ENCODE measurements at places on chromosomes 4 and X.

DNA sequence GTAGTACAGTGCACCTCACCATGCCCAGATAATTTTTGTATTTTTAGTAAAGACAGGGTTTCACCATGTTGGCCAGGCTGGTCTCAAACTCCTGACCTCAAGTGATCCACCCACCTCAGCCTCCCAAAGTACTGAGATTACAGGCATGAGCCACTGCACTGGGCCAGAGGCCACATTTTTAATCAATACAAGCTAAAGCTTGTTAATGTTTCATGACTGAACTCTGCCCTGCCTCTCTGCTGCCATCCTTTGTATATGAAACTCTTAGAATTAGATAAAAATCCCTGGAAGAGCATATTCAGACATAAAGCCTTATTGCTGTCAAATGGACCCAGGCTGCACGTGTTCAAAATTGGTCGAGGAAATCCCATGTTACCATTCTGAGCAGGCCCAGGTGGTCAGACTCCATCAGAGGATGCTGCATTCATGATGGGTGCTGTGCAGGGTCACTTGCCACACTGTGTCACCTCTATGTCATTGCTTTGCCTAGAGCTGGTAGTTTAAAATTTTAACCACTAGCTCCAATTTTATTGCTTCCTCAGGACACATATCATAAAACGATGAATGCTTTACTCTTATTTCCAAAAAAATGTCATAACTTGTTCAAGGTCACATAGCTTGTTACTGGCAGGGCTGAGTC lies 45.2 kb downstream of the LNX1 start:
- DNase-seq, result no peak

GRCh38 chr4:145954924-145955339 lies 16.3 kb upstream of the ZNF827 start:
- no peak for DNase-seq

DNA sequence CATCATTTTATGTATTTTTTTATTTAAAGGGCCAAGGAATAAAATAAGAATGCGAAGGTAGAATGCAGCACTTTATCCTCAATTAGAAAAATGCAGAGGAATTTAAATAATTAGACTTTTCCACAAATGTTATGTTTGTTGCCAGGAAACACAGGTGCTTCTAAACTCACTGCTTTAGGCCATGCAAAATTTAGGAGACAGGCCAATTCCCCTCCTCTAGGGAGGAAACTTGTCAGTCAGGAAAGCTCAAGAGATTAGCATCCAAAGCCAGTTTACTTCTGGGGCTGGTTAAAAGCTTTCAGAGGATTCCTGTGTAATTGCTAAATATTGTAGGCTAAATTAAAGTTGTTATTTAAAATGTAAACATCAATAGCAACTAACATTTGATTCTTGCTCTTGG lies 124.5 kb downstream of the DMD start:
- no peak for DNase-seq

DNA sequence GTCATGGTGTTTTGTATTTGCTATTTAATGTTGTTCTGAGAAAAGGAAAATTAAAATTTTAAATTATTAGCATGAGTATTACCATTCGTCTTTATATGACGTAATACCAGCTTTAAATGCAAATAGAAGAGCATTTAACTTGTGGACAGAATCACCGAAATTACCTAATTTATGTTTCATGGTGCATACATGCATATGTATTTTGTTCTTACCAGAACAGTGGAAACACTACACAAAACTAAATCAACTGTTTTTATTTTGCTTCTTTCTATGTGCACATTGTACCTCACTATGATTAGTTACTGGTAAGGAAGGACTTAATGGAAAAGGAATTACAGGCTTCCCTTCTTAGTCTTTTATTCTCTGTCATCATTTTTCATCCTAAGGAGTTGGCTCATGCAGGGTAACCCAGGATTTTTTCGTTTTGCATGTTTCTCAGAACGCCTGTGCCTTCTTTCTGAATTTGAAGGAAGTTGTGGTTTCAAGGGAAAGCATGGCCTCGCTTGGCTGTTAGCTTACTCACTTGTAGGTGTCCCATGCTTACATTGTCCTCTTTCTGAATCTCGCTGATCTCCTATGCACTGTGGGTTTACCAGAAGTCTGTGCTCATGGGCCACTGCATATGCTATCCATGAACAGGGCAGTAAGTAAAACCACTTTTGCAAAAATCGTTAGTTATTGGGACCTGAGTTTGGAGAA lies 300.0 kb upstream of the PUDP start:
- DNase-seq, result no peak

DNA sequence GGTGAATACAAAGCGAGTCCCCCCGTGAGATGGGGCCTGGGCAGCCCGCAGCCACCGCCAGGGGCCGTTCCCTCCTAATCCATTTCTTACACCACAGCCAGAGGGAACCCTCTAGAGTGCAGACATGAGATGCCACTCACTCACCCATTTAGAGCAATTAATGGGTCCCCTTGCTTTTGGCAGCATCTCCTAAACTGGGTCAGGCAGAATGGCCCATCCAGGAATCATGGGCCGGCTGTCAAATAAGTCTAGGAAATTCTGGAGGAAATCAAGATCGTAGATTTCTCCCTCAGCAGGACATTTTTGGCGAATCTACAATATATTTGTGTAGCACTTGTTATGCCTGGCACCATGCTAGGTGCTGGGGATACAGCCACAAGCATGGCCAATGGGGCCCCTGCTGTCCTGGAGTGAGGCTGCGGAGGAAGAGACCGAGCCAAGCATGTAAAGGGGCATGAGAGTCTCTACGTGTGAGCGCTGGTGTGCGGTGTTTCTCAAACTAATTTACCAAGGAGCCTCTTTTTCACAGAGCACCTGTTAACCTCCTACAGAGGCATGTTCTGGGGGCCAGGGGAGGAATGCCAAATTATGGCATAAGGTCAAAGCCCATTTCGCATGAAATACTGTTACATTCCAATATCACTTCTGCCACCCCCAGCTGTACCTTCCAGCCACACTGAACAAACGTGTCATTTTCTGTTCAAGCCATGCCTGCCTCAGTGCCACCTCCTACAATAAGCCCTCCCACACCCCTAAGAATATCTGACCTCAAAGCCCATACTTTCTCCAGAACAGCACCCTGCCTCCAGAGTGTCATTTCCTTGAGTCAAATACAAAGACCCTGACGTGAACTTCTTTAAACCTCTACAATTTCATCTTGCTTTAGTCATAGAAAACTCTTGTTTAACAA lies 28.1 kb upstream of the JAKMIP1 start:
- DNase-seq, result no peak
